Stimulated activated CD8-positive, alpha-beta memory T cell treated with anti-CD3 and anti-CD28 coated beads, Interleukin-4, amount 100 ng/mL, for 4 hours (primary cell): ENCODE measurements at places on chromosomes 2 and 18.

DNA sequence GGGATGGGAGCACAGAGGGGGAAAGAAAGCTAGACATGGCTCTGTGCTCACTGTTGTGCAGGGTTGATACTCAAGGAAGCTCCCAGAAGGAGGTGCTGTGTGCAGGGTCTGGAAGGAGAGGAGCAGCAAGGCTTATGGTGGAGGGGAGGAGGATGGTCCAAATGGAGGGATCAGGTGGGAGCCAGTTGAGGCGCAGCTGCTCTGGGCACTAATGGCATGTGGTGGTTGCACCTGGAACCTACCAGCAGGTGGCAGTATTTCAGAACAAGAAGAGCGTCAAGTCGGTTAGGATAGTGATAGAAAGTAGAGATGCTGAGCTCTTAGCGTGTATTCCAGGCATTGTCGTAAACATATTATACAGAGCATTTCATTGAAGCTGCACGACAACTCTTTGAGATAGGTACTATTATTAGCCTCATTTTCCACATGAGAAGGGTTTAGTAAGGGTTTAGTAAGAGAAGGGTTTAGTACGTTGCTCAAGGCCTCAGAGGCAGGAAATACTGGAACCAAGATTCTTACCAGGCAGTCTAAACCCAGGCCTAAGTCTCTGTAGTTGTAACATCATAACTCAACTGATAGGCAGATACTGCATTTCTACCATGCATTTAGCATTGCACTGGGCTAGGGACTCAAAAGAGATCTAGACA, 223.7 kb downstream of the CYP26B1 start:
- peak; percentile 6 for DNase-seq

DNA sequence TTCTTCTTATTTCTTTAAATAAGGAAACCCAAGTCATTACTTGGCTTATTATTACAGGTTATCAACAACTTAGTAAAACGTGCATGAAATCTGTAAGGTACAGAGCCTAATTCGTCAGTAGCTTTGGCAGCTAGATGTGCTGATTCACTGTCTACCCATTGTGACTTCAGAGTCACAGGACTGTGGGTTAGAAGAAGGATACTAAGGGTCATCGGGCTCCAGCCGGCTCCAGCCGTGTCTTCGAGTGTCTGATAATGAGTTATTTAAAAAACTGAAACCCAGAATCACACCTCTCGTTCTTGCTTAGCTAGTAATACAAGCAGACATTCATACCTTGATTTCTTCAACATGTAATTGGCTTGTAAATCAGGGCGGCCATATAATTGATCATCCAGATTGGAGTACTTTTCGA, 170.5 kb downstream of the FMNL2 start:
- no peak for DNase-seq

DNA sequence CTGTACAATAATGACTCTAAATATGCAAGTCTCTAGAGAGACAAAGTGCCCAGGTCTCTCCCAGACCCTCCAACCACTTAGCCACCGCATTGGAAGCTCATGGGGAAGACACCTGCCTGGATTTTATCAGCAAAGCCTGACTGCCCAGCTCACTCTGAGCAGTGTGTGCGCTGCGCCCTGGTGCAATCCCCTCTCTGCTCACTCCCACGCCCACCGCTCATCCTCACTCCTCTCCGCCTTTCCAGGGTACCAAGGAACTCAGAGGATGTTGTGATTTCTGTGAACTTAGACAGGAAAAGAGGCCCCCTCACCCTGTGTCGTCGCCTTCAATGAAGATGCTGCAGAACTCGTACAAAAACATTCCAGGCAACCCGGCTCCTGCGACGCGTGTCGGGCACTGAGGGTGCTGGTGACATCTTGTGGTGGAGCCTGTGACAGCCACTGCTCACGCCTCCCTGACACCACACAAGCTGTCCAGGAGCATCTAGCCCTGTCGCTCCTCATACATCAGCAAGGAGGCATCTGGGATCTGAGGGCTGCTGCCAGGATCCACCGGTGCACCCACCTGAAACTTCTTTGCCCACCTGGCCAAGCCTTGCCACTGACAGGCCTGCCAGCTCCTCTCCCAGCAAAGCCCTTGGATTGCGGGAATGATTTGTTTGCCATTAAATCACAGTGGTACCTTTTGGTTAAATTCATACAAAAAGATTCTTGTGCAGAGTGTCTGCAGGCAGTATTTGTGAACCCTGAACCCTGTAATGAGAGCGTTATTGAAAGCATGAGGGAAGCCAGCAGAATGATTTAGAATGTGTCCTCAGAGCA, 220.4 kb downstream of the ZNF516 start:
- no peak for DNase-seq

GRCh38 chr2:230636684-230637271, 75.9 kb upstream of the CAB39 start:
- DNase-seq, result no peak

DNA sequence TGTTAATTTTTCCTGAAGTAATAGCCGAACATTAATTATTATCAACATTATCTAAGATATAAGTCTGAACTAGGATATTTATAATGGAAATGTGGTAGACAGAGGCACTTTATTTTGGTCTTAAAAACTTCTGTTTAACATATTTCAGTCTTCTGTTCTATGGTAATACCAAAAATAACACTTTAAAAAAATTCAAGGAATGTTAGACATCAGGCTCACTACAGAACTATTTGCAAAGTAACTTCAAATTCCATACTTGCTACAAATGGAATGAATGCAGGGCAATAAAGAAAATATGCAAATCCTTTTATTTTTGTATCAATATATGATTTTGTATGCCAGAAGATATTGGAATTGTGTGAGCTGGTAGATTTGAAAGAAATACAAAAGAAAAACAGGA, 345.5 kb upstream of the DSEL start:
- DNase-seq, result no peak

GRCh38 chr2:132715386-132716351, 45.7 kb upstream of the LYPD1 start:
- DNase-seq, result no peak

DNA sequence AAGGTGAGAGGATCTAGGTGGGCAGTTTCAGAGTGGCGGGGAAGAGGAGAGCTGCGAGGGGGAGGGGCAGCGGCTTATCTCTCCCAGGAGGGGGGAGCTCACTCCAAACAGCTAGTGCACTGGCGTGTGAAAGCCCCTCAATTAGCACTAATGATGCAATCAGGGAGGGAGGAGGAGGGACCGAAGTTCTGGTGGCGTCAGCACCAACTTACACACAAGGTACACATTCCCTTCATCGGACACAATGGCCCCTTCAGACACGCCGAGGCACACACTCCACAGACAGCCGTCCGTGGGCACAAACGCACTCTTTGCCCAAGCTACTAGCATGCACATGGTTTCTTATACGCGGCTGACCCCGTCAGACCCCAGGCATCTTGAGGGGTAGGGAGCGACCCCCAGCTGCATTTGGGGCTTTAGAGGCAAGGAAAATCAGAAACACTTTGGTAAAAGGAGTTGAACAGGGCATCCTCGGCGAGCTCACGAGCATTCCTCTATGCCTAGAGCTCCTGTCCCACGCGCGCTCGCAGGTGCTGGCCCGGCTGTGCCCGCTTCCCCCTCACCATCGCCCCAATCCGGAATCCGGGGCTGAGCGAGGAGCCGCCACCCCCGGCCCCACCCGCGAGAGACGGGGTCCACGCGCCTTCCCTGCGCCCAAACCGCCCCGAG, 868 bp upstream of the PKDCC start:
- no peak for DNase-seq

DNA sequence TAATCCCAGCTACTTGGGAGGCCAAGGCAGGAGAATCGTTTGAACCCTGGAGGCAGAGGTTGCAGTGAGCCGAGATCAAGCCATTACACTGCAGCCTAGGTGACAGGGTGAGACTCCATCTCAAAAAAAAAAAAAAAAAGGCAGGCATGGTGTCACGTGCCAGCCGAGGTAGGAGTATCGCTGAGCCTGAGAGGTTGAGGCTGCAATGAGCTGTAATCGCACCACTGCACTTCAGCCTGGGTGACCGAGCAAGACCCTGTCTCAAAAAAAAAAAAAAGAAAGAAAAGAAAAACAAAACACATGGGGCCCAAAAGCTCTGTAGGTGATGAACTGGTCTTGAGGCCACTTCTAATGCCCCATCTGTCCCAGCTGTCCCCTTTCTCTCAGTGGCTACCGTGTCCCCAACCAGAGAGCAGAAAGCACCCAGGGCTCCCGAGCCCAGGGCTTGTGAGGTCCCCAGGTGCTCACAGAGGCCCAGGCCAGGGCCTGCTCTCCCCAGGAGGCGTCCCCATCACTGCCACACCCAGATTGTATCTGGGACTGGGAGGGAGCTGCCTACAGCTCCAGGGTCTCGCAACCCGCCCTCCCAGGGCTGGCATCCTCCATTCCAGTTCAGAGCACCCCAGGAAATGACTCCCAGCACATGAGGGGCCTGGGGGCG, 8.5 kb downstream of the KLHL30 start:
- DNase-seq, result no peak

DNA sequence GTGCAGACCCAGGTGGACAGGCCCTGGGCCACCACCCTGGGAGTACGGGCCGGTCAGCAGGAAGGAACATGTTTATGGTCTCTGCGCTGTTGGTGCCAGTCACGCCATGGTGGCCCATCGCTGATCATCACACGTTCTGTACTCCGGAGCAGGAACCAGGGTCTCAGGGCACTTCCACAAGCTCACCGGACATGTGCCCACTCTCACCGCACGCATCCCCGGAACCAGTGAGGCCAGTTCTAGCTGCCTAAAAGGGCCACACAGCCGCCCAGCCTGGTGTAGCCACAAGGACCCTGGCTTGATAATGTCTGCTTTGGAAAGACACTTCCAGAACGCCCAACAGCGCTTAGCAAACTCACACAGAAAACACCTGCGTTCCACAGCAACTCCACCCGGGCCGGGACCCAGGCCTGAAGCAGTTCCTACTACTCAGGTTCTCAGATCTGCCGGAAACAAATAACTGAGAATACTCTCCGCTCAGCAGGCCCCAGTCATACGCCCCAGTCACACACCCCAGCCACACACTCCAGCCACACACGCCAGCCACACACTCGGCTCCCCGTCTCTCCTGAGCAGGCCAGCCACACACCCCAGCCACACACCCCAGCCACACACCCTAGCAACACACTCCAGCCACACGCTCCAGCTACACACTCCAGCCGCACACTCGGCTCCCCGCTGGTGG, 123.3 kb downstream of the HDAC4 start:
- no peak for DNase-seq

DNA sequence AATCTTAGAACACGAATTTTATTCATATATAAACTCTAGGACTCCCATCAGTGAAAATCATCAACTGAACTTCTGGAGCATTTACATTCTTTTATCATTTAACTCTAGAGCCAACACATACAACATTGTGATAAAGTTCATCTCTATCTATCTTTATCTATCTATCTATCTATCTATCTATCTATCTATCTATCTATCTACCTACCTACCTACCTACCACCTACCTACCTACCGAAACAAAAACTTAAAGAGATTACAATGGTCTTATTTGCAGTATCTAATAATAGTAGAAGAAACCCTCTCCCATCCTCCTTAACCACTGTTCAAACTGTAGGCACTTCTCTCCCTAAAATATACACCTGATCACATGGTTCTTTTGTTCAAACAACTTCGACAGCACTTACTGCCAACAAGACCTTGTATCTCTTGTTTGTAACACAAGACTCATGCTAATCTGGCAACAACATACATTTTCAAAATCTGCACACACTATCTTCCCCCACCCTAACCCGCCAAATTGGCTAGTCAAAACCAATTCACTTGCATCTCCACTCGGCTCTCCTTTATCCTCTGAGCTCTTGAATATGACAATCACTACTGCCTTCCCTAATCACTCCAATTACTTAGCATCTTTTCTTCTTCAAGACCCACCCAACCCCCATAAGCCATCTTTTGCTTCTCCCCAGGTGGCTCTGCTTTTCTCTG, 69.0 kb downstream of the GORASP2 start:
- DNase-seq, result no peak

DNA sequence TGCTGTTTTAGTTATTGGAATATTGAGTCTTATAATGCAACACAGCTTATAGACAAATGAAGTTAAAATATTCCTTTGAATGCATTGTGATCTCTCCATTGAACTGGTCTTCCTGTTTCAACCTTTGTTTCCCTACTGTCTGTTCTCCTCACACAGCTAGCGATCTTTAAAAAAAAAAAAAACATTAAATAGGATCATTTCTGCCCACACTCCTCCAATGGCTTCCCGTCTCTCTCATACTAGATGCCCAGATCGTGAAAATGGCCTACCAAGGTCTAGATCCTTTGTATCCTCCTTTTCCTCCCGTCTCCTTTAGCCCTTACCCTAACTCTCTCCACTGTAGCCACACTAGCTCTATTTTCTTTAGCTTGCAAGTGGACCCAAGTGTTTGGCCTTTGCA, 2.4 kb downstream of the FAM171B start:
- no peak for DNase-seq

DNA sequence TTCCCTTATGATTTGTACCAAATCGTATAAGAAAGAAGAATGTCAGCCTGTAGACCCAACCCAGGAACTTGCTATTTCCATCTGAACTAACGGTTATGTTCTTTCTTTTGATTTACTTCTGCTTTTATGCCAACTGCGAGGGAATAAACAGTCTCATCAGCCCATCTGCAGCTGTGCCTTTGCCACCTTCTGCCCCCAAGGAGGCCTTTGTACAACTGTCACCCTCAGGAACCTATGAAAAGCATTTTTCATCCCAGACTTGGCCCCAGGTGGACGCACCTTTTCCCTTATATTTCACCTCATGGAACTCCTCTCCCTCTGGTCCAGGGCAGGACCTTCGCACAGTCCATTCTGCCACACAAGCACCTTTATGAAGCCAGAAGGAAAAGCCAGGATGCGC, 109.8 kb downstream of the AOX1 start:
- DNase-seq, result no peak

GRCh38 chr18:36314098-36314497, 16.6 kb downstream of the FHOD3 start:
- DNase-seq, result no peak

DNA sequence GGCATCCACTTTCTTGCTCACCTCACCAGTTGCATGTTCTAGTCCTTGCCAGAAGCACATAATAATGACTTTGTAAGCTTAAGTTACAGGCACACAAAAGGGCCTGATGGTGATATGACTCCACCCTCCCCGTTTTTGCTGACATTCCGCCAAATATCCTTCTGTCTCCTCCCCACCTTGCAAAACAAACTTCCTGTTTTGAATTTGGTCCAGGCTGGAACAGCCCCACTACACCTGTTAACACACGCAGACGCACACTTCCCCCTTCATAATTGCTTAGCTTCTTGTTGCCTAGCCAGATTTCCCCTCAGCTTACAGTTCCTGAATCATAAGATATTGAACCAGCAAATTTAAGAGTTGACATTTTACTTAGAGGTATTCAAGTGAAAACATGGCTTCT, at the start of gene MGAT5:
MGAT5 (plus strand) TSS at position 269 of the 400 bp plus-strand sequence. CDS start 332 bp downstream, outside the sequence.
- DNase-seq, result no peak

GRCh38 chr2:218645126-218645525, 14.3 kb downstream of the ZNF142 start:
- DNase-seq, result no peak

- no peak for DNase-seq
Observed at GRCh38 chr2:167592441-167592840, 655.0 kb downstream of the STK39 start.

GRCh38 chr2:127527001-127527804, 914 bp upstream of the IWS1 start:
- DNase-seq, result no peak
